Ascending aorta (tissue), 2 donors: ENCODE measurements at places on chromosomes 1 and 21.

GRCh38 chr1:47705517-47706130 lies 267.8 kb downstream of the FOXD2 start:
- H3K27me3 ChIP-seq, result no peaks in the 10 kb centered on the region
- H3K4me3 ChIP-seq, result no peak overlapping the region
- DNase-seq, result no peak
- no peak overlapping the region for H3K27ac ChIP-seq

GRCh38 chr1:64133036-64133435 lies 70.4 kb upstream of the UBE2U start:
- H3K27ac ChIP-seq, result no peak overlapping the region
- peaks cover 39% of the 10 kb centered on the region for H3K4me1 ChIP-seq
- H3K27me3 ChIP-seq, result no peaks in the 10 kb centered on the region
- H3K36me3 ChIP-seq, result no peaks in the 10 kb centered on the region
- DNase-seq, result no peak

- H3K27ac ChIP-seq, result no peak overlapping the region
- no peaks in the 10 kb centered on the region for H3K36me3 ChIP-seq
- H3K4me3 ChIP-seq, result no peak overlapping the region
- no peaks in the 10 kb centered on the region for H3K27me3 ChIP-seq
- peak; percentile 71 for DNase-seq
Observed at GRCh38 chr1:24199291-24199900, 12.3 kb upstream of the IFNLR1 start.

DNA sequence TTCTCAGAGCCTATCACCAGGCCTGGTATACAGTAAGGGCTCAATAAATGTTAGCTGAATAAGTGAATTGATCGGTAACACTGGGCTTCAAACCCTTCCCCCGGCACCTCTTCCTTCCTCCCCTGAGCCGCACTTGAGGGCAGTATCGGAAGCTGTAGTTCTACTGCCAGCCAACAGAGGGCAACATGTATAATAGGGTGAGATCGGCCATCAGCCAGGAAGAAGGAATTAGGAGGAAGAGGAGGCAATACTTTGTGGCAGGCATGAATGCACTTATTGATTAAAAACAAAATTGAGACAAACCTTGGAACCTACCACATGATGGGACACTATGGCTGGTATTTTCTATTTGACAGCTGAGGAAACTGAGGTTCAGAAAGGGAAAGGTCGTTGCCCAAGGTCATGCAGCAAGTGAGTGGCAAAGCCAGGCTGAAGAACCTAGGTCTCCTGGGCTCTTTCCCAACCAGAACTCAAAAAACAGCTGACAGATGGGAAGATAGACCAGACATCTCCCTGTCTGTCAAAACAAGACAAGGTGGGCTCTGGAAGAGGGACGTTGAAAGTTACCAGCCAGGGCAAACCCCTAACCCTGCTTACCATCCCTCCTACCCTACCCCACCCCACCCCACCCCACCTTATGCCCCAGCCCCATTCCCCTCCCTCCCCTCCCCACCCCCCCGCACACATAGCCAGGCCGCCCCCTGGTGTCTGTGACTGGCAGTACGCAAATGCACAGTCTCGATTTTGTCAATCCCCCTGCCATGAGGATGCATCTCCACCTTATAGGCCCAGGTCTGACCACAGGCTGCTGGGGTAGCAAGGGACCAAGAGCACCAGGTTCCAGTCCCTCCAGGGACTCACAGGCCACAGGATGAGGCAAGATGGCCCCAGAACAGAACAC lies 107.3 kb upstream of the RUNX3 start:
- no peak overlapping the region for H3K27ac ChIP-seq
- no peaks in the 10 kb centered on the region for H3K36me3 ChIP-seq
- H3K4me1 ChIP-seq, result no peaks in the 10 kb centered on the region
- no peaks in the 10 kb centered on the region for H3K27me3 ChIP-seq

GRCh38 chr1:171985639-171986038 lies 144.3 kb downstream of the DNM3 start:
- no peaks in the 10 kb centered on the region for H3K36me3 ChIP-seq
- H3K27ac ChIP-seq, result no peak overlapping the region
- no peak overlapping the region for H3K4me3 ChIP-seq
- no peaks in the 10 kb centered on the region for H3K4me1 ChIP-seq
- DNase-seq, result no peak
- H3K27me3 ChIP-seq, result no peaks in the 10 kb centered on the region

DNA sequence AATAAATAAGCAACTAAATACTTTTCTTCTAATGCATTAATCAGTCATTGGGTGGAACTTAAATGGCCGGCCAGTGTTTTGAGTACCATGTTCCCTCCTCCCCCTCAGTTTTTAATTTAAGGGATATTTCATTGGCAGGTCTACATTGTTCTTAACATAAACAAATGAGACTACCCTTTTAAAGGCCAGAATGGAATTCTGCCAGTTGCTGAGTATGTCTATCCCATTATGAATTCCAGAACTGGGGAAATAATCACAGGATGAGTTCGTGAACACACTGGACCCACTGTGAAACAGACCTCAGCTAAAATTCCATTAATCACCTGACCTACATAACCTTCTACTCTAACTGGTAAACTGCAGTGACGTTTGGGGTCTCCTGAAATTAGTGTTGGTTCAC lies 305.5 kb upstream of the PKN2 start:
- H3K36me3 ChIP-seq, result no peaks in the 10 kb centered on the region
- no peaks in the 10 kb centered on the region for H3K27me3 ChIP-seq
- DNase-seq, result no peak
- H3K4me1 ChIP-seq, result no peaks in the 10 kb centered on the region
- no peak overlapping the region for H3K4me3 ChIP-seq

GRCh38 chr1:230858918-230859729 lies 9.2 kb downstream of the C1orf198 start:
- H3K4me1 ChIP-seq, result peaks cover 88% of the 10 kb centered on the region
- H3K4me3 ChIP-seq, result no peak overlapping the region

GRCh38 chr1:218878369-218878768 lies 295.3 kb upstream of the LYPLAL1 start:
- DNase-seq, result no peak
- no peak overlapping the region for H3K27ac ChIP-seq
- H3K27me3 ChIP-seq, result no peaks in the 10 kb centered on the region
- H3K4me1 ChIP-seq, result no peaks in the 10 kb centered on the region
- H3K36me3 ChIP-seq, result no peaks in the 10 kb centered on the region

GRCh38 chr21:34630536-34631143 lies 15.7 kb upstream of the RCAN1 start:
- no peak overlapping the region for H3K4me3 ChIP-seq
- no peaks in the 10 kb centered on the region for H3K27me3 ChIP-seq
- H3K27ac ChIP-seq, result no peak overlapping the region
- H3K36me3 ChIP-seq, result no peaks in the 10 kb centered on the region

DNA sequence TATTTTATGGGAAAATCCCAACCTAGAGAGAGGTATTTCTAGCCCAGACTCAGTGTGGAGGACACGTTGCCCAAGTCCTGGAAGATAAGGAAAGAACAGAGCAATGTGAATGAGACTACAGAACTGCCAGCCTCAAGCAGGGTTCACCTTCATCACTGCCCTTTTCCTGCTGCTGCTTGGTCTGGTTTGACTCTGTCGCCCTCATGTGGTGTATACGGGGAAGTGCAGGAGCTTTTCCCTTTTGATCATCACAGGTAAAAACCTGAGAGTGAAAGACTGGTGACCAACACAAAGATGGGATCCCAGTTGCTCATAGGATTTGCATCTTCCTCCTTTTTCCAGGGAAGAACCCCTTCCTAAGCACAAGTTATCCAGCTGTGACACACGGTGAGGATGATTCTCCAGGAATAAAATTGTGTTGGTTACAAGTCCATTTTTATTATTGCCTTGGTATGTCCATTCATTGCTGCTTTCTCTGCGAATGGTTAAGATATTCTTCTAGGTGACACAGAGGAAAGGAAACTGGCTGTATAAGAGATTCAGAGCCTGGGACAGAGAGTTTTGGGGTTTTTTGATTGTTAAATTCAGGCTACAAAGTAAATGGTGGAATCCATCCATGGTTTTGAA lies 89.5 kb upstream of the CD53 start:
- H3K36me3 ChIP-seq, result no peaks in the 10 kb centered on the region
- H3K27ac ChIP-seq, result no peak overlapping the region
- no peaks in the 10 kb centered on the region for H3K4me1 ChIP-seq
- no peak overlapping the region for H3K4me3 ChIP-seq
- H3K27me3 ChIP-seq, result no peaks in the 10 kb centered on the region

DNA sequence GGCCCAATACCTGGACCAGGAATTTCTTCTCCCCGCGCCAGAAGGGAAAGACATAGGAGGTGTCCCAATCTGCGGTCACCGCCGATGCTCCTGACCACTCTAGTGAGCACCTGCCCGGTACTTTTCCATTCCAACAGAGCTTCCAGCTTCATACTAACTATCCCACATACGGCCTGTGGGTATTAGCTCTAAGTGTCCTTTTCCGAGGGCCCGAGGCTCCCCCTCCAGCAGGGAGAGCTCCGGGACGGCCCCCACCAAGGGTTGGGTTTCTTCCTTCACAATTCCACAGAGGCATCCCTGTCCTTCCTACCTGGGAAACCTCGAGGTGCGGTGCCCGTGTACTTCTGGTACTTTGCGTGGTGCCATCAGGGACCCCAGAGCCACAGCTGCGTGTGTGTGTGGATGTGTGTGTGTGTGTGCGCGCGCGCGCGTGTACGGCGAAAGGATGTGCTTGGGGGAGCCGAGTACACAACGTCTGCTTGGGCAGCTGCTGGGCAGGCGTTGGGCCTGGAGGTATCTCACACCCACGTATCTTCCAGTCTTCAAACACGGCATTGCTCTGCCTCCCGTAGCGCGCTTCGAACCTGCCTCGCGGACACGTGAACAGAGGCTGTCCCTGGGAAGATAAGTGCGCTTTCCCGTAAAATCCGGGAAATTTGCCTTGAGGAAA lies 2.4 kb upstream of the SIM2 start:
- H3K4me3 ChIP-seq, result no peak overlapping the region
- H3K27ac ChIP-seq, result no peak overlapping the region
- H3K4me1 ChIP-seq, result peaks cover 38% of the 10 kb centered on the region
- no peak for DNase-seq
- H3K27me3 ChIP-seq, result peaks cover 86% of the 10 kb centered on the region

DNA sequence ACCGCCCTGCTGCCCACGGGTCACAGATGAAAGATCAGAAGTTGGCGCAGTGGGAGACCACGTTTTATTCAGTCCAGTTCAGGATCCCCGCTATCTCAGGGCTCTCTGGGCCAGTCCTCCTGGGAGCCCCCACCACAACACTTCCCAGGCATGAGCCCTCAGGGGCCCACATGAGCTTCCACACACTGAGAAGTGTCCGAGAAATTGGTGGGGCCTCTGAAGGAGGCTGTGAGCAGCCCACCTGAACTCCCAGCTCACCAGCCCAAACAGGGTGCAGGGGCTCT lies 12.1 kb downstream of the TRIM46 start:
- no peaks in the 10 kb centered on the region for H3K36me3 ChIP-seq
- DNase-seq, result no peak
- H3K4me1 ChIP-seq, result no peaks in the 10 kb centered on the region
- no peak overlapping the region for H3K27ac ChIP-seq
- no peaks in the 10 kb centered on the region for H3K27me3 ChIP-seq

GRCh38 chr21:46171996-46172862 lies 12.0 kb downstream of the SPATC1L start:
- no peak overlapping the region for H3K4me3 ChIP-seq
- H3K27ac ChIP-seq, result no peak overlapping the region
- no peak for DNase-seq
- H3K27me3 ChIP-seq, result no peaks in the 10 kb centered on the region
- no peaks in the 10 kb centered on the region for H3K36me3 ChIP-seq

DNA sequence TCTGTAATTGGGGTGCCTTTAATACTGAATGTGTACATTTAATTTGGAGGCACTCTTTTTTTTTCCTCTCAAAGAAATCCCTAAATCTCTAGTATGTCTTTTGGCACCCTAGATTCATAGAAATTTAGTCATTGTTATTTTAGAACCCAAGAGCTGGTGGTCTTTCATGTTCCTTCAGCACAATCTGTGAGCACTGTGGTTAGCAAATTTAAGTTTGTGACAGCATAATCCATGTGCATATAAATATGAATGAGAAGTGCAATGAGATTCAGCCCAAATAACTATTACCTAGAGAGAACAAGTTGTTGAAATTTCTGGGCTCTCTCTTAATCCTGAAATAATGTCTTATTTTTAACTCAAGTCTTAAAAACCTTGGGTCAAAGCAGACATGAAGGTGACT lies 4.5 kb downstream of the PPP1R8 start:
- DNase-seq, result no peak
- no peak overlapping the region for H3K4me3 ChIP-seq
- peaks cover 3% of the 10 kb centered on the region for H3K4me1 ChIP-seq
- no peak overlapping the region for H3K27ac ChIP-seq

- H3K27ac ChIP-seq, result no peak overlapping the region
- H3K27me3 ChIP-seq, result no peaks in the 10 kb centered on the region
- H3K4me3 ChIP-seq, result no peak overlapping the region
- no peak for DNase-seq
- no peaks in the 10 kb centered on the region for H3K4me1 ChIP-seq
Observed at GRCh38 chr1:204600968-204601367, 84.6 kb downstream of the LRRN2 start.

DNA sequence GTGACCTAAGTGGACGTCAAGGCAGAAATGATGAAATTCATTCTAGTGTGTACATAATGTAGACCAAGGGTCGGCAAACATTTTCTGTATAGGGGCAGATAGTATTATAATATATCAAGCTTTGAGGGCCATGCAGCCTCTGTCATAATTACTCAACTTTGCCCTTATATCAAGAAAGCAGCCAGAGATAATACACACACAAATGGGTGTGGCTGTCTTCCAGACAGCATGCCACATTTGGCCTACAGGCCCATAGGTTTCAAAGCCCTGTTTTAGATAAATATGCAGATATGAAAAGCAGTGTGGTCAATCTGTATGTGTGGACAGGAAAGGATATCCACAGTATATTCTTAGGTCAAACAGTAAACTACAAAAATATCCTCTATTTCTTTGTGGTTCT lies 320.1 kb upstream of the FMN2 start:
- no peak overlapping the region for H3K27ac ChIP-seq
- no peak for DNase-seq
- no peaks in the 10 kb centered on the region for H3K36me3 ChIP-seq
- H3K4me3 ChIP-seq, result no peak overlapping the region

- no peak for DNase-seq
- H3K4me3 ChIP-seq, result no peak overlapping the region
- H3K36me3 ChIP-seq, result no peaks in the 10 kb centered on the region
- H3K4me1 ChIP-seq, result peaks cover 11% of the 10 kb centered on the region
- no peak overlapping the region for H3K27ac ChIP-seq
Observed at GRCh38 chr1:198160222-198160621, 3.4 kb downstream of the NEK7 start.

GRCh38 chr1:95562230-95562629 lies 328.2 kb downstream of the RWDD3 start:
- no peak overlapping the region for H3K27ac ChIP-seq
- no peak for DNase-seq
- no peak overlapping the region for H3K4me3 ChIP-seq
- no peaks in the 10 kb centered on the region for H3K4me1 ChIP-seq
- H3K36me3 ChIP-seq, result no peaks in the 10 kb centered on the region

- DNase-seq, result no peak
- peaks cover 48% of the 10 kb centered on the region for H3K4me1 ChIP-seq
- H3K27me3 ChIP-seq, result no peaks in the 10 kb centered on the region
- H3K36me3 ChIP-seq, result peaks cover 2% of the 10 kb centered on the region
- no peak overlapping the region for H3K4me3 ChIP-seq
Observed at GRCh38 chr1:226653311-226653921, 85.7 kb downstream of the ITPKB start.

- H3K27me3 ChIP-seq, result no peaks in the 10 kb centered on the region
- H3K36me3 ChIP-seq, result no peaks in the 10 kb centered on the region
- H3K27ac ChIP-seq, result no peak overlapping the region
- H3K4me3 ChIP-seq, result no peak overlapping the region
- no peaks in the 10 kb centered on the region for H3K4me1 ChIP-seq
Observed at GRCh38 chr1:90881034-90881433, 140.8 kb downstream of the ZNF644 start.
